NCI-H2107 (cell line): ENCODE measurements at places on chromosomes 6 and 20.

DNA sequence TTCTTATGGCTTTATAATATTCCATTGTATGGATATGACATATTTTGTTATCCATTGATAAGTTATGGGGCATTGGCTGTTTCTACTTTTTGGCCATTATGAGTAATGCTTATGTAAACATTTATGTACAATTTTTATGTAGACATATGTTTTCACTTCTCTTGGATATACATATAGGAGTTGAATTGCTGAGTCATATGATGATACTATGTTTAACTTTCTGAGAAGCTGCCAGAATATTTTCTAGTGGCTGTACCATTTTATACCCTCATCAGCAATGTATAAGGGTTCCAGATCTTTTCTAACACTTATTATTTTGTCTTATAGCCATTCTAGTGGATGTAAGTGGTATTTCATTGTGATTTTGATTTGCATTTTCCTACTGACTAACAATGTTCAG, 23.1 kb downstream of the OTOR start:
- no peak for DNase-seq

DNA sequence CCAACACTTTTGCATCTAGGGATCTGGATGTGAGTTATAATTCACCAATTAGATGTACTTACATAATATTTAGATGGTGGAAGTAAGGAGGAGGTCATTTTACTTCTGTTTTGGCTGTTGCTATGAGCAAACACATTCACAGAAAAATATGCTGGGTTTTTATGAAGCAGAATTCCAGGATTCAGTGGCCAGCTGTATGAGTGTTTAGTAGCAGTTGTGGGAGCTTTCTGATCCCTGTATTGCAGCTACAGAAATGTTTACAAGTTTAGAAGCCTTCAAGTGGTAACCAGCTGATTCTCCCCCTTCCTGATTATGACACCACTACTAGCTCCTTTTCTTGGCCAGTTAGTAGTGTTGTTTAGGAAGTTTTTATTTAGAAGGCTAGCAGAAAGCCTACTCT, 177.0 kb downstream of the TENT5A start:
- no peak for DNase-seq

GRCh38 chr6:91653076-91653723, 1066.3 kb upstream of the MAP3K7 start:
- no peak for DNase-seq

DNA sequence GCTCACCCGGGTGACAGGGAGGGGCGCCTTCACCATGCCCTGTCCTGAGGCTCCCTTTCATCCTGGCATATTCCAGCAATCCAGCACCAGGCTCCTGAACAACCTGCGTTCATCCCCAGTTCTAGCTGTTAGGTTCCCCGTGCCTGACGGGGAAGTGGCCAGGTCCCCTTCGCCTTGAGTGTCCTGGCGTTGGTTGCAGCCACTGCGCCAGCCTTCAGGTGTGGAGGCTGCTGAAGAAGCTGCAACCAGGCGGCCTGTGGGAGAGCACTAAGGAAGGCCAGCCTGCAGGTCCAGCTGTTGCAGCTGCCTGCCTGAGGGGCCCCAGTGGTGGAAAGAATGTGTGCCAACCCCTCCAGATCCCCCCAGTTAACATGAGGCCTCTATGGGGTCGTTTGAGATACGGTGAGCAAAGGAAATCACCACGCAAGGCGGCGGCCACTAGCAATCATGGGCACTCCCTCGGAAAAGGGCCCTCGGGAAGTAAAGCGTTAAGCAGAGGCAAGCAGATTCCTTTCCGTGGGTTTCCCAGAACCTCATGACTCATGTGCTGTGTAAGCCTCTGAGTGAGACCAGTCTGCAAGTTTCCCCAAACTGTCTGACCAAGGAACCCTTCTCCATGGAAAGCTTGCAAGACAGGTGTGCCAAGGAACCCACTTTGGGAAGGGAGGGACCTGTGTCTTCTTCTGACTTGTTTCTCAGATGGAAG, 320.8 kb downstream of the TAF4 start:
- DNase-seq: no peak

DNA sequence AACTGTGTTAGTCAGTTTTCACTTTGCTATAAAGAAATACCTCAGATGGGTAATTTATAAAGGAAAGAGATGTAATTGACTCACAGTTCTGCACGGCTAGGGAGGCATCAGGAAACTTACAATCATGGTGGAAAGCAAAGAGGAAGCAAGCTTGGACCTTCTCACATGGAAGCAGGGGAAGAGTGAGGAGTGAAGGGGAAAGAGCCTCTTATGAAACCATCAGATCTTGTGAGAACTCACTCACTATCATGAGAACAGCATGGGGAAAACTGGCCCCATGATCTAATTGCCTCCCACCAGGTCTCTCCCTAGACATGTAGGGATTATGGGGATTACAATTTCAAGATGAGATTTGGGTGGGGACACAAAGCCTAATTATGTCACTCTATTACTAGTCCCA, 41.3 kb upstream of the PLAGL1 start:
- no peak for DNase-seq

DNA sequence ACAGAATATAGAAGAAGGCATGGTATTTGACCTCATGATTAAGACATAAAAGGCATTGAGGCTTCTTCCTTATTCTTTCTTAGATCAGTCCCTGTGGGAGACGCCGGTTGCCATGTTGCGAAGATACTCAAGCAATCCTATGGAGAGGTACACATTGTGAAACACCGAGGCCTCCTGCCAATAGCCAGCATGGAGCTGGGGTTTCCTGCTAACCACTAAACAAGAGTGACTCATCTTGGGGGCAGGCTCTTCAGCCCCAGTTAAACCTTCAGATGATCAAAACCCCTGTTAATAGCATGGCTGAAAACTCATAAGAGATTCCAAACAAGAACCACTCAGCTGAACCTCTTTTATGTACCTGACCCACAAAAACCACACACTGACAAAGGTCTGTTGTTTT, 478.8 kb downstream of the CD83 start:
- no peak for DNase-seq

DNA sequence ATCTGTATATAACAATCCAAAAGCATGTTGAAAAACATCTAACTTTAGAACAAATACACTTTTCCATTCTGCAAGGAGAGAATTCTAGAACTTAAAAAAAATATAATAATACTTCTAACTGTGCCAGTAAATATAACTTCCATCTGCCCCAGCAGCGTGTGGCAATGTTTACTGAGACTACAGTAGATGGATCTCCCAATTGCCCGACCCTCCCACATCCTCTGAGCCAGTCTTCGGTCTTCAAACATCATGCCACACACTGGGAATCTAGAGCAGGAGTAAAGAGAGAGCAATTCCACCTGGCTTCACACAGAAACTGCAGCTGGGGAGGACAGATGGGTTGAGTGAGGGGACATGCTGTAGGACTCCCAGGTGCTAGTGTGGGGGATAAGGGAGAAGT, 121.3 kb upstream of the NHSL1 start:
- no peak for DNase-seq

GRCh38 chr20:44614525-44614924, 32.1 kb downstream of the PKIG start:
- DNase-seq: no peak

DNA sequence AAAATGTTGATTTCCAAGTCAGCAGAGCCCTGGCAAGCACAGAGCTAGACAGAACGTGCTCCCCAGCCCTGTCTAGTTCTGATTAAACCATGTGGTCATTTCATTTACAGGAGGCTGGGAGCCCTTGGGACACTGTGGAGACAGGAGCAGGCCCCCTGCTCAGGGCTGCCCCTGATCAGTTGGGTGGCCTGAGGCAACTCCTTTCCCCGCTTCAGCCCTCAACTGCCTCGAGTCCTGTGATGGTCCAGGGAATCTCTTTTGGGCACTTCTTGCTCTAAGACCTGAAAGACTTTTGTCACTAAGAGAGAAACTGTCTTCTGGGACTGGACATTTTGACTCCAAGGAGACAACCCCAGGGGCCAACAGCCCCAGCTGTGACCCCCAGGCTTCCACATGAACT, 13.5 kb downstream of the DYNLRB1 start:
- no peak for DNase-seq

DNA sequence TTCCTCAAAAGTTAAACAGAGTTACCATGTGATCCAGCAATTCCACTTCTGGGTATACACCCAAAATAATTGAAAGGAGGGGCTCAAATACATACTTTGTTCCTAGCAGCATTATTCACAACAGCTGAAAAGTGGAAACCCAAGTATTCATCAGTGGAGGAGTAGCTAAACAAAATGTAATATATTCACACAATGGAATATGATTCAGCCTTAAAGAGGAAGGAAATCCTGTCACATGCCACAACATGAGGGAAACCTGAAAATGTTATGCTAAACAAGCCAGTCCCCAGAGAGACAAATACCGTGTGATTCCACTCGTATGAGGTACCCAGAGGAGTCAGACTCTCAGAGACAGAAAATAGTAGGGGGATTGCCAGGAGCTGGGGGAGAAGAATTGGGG, 44.5 kb downstream of the PXDC1 start:
- no peak for DNase-seq

DNA sequence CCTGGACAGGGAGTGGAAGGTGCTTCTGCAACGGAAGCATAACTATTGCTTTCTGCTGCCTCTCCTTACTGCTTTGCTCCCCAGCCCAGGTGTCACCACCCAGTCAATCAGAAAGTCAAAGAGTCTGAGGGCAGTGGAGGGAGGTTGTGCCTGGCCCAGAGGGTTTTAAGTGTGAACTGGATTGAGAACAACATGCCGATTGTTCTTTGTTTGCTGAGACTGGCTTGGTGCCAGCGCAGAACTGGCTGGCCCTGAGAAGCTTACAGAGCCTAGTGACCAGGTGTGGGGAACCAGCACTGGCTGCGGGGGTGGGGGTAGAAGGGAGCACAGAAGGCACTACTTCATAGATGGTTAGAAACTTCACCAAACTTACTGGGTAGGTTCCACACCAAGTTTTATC, 31.1 kb upstream of the ENPP4 start:
- no peak for DNase-seq

GRCh38 chr6:25180630-25181349, 98.4 kb upstream of the CARMIL1 start:
- DNase-seq: no peak

GRCh38 chr20:10667560-10668167, 6.1 kb downstream of the JAG1 start:
- no peak for DNase-seq

- no peak for DNase-seq
Observed at GRCh38 chr6:19895866-19896692, 58.9 kb downstream of the ID4 start.

DNA sequence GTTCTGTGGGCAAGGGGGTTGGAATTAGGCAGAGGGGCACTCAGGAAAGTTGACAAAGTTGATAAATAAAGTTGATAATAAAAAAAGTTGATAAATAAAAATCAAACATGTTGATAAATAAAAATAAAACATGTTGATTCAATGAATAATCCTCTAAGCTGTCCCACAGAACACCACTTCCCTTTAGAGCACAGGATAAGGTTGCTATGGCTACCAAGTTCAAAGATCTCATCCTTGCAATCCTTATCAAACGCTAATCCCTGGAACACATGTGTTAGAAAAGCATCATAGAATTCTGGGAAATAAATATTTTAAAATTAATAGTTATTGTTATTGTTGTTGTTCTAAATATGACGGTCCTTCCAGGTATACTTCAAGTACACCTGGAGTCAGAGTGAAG, 33.9 kb downstream of the MBOAT1 start:
- no peak for DNase-seq

DNA sequence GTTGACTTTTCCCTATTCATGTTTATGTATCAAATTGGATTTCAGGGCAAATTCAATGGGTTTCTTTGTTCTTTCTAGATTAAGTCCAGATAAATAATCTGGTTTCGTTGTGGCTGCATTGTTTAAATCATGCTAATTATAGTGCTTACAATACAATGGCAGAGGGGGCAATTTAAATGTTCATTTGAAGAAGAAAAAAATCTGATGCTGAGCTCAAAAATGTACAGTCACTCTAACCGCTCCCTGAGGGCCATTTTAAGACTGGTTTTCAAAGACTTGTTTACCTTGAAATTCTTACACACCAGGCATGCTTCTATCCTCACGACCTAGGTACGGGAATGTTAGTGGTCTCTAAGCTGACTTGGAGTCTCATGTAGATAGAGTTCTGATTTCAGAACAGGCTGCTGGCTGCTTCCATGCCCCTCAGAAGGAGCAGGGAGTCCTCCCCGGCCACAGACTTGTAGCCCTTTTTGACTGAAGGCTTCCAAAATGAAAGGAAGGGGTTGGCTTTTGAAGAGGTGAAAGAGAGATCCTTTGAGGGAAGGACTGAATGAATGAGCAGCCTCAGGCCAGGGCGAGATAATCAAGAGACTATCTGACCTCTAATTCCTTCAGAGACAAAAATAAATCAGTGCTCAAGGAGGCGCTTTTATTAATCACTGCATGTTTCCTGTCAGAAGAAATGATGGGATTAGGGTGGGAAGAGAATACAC, 86.1 kb upstream of the ZNF217 start:
- DNase-seq: no peak

GRCh38 chr6:63930848-63931247, 295.2 kb downstream of the PHF3 start:
- DNase-seq: no peak

DNA sequence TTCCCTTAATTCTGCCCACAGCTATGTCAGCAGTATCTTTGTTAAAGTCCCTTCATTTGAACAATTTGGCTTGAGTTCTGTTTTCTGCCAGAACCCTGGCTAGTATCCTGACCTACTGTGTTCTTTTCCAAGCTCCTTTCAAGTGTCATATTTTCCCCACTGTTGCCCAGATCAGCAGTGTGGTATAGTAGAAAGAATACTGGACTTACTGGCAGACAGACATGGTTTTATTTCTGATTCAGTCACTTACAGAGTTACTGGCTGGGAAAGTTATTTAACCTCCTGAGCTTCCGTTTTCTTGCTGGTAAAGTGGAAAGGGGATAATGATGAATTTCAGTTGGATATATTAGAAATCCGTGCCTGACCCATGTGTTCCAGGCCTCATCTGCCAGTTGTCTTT, 39.8 kb upstream of the RAB23 start:
- no peak for DNase-seq

DNA sequence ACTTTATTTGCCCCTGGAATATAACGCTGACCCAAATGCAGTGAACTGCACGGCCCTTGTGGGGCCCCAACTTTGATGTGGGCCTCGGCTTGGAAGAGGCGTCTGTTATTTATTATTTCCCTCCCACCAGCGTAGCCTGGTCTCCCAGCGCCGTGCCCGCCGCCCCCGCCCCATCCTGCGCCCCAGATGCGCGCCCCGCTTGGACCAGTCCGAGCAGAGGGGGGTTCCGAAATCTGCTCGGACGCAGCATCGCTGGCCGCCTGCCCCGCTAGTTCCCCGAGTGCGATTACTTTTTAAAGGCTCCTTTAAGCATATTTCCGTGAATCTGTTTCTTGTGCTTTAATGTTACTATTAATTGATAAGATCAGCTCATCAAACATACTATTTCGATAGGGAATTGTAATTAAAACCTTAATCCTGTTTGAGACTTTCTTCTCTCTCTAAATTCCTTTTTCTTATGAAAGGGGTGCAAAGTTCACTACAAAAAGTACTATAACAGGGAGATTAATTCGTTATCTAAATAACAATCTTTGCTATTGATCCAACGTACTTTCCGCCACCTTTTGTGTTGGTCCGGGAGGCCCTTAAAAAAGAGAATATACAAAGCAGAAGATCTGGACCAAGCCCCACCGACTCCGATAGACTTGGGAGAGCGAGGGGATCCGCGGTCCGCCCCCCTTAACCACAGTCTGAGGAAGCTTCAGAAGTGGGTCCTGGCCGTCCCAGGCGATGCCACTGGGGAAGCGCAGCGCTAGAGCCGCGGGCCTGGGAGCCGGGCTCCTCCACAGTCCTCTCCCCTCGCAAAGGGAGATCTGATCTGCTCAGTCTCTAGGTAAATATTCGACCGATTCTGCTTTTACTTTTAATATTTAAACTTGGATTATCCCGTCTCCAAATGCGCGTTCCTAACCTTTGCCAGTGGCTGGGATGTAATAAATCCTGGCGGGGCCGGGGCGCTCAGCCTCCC, 10.2 kb downstream of the POU3F2 start:
- DNase-seq: no peak

- no peak for DNase-seq
Observed at GRCh38 chr6:41785254-41785653, 2.2 kb upstream of the TOMM6 start.
